Thymus (tissue), 14 donors: ENCODE measurements at places on chromosomes 7 and 10. TPM values are rescaled to one million over a fixed set of nuclear protein-coding genes. Genes with fewer than 3 reads are reported as not detected.

The IPMK gene
- 4.5 TPM for total RNA-seq

The SPDYE6 gene
- not detected for total RNA-seq

The CYP26C1 gene
- total RNA-seq = 0.28 TPM

The CFAP69 gene
- total RNA-seq = 0.47 TPM

The SLC39A12 gene
- 0.05 TPM for total RNA-seq

The KCNIP2 gene
- total RNA-seq = 0.85 TPM

The IFRD1 gene
- 23.2 TPM for total RNA-seq

DNA sequence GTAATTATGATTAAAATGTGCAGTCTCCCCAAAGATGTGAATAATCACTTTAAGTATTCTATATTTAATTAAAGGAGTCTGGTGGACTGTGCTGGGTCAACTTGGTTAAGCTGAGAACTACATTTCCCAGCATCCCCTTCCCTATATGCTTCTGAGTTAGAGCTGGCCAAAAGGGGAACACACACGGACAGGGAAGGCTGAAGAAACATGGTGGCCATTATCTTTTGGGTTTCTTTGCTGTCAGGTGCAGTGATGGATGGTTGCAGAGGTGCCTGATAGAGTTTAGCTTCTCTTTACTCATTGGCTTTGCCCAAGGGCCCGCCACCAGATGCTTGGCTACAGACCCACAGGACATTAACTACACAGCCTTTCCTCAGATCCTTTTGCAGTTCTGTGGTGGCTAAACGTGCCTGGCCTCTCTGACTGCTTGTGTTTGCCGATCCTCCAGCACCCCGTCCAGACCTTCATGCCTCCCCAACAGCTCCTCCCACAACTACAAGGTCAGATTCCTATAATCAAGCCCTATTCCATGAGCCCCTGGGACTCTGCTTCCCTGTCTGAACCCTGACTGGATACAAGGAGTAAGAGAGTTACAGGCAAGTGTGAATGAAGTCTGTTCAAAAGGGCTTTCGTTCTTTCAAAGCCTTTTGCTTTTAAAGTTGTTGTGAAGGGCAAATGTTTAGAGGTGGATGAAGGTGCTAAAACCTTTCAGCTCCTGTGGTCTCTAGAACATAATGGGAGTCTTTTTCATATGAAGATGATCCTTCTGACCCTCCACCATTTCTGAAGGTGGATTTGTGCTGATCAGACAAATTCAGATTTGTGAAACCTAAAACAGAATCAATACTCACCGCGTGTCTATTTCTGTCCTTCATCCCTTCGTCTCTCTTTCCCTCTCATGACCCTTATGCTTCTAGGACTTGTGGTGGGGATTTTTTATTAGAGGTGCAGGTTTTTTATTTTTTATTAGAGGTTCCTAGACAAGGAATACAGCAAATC lies 21.5 kb downstream of the BUB3 start:
- H3K27me3 ChIP-seq = no peaks in the 10 kb centered on the region
- DNase-seq = no peak
- peaks cover 3% of the 10 kb centered on the region for H3K36me3 ChIP-seq
- H3K4me3 ChIP-seq = no peak overlapping the region

DNA sequence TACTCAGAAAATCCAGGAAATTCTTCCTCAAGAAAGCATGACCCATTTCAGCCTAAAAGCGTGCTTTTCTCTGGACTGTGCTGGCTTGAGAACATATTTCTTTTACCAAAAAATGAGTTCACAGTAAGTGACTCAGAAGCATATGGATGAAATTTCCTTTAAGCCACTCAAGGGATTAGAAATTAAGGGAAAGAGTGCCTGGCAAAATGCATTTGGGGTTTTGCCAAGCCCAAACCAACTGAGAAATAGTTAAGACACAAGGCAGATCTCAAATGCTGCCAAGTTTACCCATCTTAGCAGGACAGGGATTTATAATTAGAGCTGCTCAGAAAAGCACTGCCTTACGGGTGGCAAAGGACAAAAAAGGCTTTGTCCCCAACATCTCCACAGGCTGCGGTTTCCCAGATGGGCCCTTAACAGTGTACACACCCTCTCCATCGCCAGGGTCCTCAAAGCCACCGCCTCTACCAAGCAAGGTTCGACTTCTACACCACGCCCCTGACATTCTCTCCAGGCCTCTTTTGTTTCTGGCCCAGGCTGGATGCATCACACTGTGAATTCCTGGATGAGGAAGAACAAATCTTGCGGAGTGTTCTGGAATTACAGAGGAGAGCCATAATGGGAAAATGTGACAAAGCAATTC lies 30.1 kb upstream of the CDHR3 start:
- H3K4me3 ChIP-seq = no peak overlapping the region

DNA sequence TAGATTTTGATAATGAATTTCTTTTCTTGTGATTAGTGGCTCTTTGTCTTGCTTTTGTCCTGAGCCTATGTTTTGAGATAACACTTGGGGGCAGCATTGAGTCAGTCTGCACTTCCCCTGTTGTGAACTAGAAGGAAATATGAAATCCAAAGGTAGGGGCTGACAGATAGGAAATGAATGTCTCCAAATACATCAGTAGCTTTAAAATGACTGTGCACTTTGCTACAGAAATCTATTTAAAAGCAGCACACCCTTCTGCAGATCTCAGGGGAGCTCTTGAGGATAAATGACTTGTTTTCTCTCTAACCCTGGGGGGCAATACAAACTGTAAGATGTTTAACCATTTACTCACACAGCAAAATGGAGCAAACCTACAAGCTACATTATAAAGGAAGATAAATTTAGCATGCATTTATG lies 176.0 kb upstream of the MYO3A start:
- no peaks in the 10 kb centered on the region for H3K4me1 ChIP-seq
- H3K4me3 ChIP-seq = no peak overlapping the region
- H3K27me3 ChIP-seq = no peaks in the 10 kb centered on the region
- H3K27ac ChIP-seq = no peak overlapping the region

DNA sequence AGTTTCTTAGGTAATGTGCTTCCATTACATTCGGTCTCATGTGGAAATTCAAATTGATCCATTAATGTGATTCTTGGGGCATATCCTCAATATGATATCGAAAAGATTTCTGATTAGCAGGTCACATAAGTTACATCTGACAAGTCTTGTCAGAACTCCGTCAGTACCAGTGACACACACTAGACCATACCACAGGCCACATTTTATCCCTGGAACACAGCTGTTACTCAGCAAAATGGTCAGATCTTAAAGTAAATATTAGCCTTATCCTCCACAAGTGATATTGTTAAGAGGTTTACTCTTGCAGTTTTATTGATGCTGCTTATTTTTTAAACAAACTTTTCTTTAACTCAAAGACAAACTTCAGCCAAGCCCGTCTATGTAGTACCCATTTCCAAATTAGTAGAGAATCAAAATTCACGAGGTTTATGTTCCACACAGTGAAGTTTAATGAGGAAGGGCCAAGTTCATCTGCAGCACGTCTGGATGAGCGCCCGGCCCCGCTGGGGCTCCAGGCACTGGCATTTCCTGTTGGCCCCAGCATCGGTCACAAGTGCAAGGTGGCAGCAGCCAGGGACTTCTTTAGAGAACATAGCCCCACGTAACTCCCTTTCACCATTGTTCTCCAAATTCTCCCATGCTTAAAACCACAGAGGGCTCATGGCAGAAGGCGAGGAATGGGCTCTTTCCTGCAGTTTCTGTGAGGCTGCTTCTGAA lies 132.2 kb downstream of the VIPR2 start:
- no peaks in the 10 kb centered on the region for H3K27me3 ChIP-seq
- no peaks in the 10 kb centered on the region for H3K36me3 ChIP-seq
- no peak for DNase-seq
- no peak overlapping the region for H3K4me3 ChIP-seq
- H3K4me1 ChIP-seq = peaks cover 43% of the 10 kb centered on the region

DNA sequence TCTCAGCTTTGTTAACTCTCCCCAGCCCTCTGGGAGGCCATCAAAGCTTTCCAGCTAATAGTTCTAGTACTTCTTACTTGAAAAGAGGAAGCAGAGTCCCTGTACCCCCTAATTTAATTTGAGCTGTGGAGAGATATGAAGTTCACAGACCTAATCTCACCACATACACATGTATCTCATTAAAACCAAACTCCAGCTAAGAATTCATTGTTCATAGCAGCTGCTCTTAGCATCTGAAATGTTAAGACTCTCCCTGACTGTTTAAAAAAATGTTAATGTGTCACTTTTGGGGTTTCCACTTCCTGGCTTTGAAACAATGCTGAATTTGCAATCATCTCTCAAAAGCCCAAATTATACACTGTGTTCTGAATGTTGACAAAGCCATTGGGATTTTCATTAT lies 16.2 kb upstream of the MRC1 start:
- no peaks in the 10 kb centered on the region for H3K36me3 ChIP-seq
- peaks cover 2% of the 10 kb centered on the region for H3K4me1 ChIP-seq
- H3K27ac ChIP-seq = no peak overlapping the region
- no peak overlapping the region for H3K4me3 ChIP-seq

DNA sequence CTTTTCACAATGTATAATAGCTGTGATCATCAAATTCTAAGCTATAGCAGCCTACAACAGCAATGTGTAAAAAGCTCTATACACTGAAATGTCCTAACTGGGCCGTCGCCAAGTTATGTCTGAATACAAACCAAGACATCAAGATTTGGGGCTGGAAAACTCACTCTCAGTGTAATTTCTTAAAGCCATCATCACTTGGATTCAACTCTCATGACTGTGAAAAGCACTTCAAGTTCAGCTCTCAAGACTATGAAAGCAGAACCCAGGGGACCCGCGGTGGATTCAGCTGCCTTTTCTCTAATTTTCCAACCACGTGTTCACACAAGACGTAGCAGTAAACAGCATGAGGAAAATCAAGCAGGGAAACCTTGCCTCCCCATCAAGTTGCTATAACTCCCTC lies 15.8 kb upstream of the ZNRF2 start:
- H3K27me3 ChIP-seq = no peaks in the 10 kb centered on the region
- H3K4me3 ChIP-seq = no peak overlapping the region
- H3K4me1 ChIP-seq = no peaks in the 10 kb centered on the region
- no peak for DNase-seq
- no peaks in the 10 kb centered on the region for H3K36me3 ChIP-seq

DNA sequence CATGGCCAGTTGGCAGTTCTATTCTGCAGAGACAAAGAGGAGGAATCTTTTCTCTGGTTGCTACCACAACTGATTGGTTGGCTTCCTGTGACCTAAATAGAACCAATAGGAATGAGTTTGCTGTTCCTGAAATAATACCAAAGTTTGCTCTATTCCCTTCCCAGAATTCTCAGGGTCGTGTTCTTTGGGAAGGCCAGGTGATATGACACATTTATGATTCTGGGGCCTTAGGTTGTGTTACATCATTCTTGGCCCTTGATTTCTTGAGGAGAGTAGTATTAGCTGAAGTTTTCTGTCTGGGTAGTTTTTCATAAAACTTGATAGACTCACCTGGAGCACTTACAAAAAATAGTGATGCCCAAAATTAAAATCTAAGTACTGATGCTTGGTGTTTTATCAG lies 171.9 kb downstream of the LRRC4 start:
- H3K27ac ChIP-seq = no peak overlapping the region
- no peak for DNase-seq

DNA sequence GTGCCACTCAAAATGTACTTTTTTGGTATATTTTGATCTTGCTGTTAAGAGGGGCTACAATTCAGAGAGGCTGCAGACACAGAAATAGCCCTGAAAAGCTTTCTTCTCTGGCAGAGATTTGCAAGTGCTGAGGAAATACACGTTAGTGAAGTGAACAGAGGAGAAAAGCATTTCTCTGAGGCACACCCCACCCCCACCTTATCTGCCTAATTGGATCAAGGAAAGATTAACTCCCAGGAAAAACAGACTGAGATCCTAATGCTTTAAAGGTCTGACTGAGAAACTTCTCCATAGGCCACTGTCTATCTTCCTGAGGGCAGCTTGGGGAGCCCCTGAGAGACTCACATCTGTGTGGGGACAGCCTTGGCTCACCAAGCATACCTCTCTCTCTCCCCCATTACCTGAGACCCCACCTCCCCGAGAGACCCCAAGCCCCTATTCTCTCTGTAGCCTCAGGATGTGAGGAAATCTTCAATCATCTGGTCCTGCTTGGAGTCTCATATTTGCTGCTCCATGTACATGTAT lies 14.8 kb upstream of the AKR1C3 start:
- no peak overlapping the region for H3K4me3 ChIP-seq
- no peak overlapping the region for H3K27ac ChIP-seq
- H3K4me1 ChIP-seq = no peaks in the 10 kb centered on the region
- no peak for DNase-seq

- no peaks in the 10 kb centered on the region for H3K27me3 ChIP-seq
- no peak overlapping the region for H3K27ac ChIP-seq
- H3K36me3 ChIP-seq = peaks cover 26% of the 10 kb centered on the region
- no peaks in the 10 kb centered on the region for H3K4me1 ChIP-seq
- H3K4me3 ChIP-seq = no peak overlapping the region
Measured at GRCh38 chr10:112434988-112435619, 11.6 kb downstream of the ZDHHC6 start.

GRCh38 chr10:104307576-104308438 lies 30.5 kb downstream of the ITPRIP start:
- no peaks in the 10 kb centered on the region for H3K27me3 ChIP-seq
- no peak overlapping the region for H3K27ac ChIP-seq
- H3K4me3 ChIP-seq = no peak overlapping the region
- peaks cover 46% of the 10 kb centered on the region for H3K4me1 ChIP-seq

DNA sequence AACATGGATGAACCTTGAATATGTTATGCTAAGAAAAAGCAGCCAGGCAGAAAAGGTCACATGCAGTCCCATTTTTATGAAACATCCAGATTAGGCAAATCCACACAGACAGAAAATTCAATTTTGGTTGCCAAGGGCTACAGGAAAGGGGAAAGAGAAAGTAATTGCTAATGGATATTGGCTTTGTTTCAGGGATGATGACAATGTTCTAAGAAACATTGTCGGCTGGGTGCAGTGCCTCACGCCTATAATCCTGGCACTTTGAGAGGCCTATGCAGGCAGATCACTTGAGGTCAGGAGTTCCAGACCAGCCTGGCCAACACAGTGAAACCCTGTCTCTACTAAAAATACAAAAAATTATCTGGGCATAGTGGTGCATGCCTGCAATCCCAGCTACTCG lies 23.0 kb downstream of the ZNF33B start:
- no peaks in the 10 kb centered on the region for H3K4me1 ChIP-seq
- DNase-seq = no peak
- H3K4me3 ChIP-seq = no peak overlapping the region
- H3K27me3 ChIP-seq = no peaks in the 10 kb centered on the region

GRCh38 chr7:141300816-141301215 lies 227.0 kb downstream of the TMEM178B start:
- no peak for DNase-seq
- no peak overlapping the region for H3K4me3 ChIP-seq
- H3K4me1 ChIP-seq = no peaks in the 10 kb centered on the region
- no peaks in the 10 kb centered on the region for H3K36me3 ChIP-seq
- no peak overlapping the region for H3K27ac ChIP-seq

DNA sequence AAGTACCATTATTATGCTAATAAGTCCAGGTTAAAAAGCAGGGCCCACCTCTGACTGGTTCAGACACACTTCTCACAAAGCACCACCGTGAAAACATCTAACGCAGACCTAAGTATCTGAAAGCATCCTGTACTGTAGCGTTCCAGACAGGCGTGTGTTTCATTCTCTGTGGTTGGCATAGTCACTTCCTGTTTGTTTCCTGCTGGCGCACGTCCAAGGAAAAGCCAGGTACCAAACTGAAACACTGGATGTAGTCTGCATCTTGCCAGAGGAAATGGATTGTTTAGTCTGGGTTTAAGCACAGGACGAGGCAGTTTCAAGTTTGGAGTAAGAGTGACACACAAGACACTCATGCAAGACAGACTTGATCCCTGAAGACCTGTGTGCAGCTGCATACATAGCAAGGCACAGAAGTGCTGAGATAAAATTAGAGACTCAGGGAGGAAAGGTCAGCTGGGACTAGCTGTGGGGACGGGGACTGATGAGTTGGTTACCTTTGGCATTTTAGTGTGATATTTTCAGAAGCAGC lies 23.3 kb downstream of the BPGM start:
- H3K36me3 ChIP-seq = peaks cover 5% of the 10 kb centered on the region
- H3K27ac ChIP-seq = no peak overlapping the region
- peaks cover 10% of the 10 kb centered on the region for H3K4me1 ChIP-seq
